ENCODE measurements at places on chromosomes 12 and 14.

- peak; percentile 71 for DNase-seq
These were observed 76.3 kb upstream of the FUT8 start for GRCh38 chr14:65336191-65336591.

DNA sequence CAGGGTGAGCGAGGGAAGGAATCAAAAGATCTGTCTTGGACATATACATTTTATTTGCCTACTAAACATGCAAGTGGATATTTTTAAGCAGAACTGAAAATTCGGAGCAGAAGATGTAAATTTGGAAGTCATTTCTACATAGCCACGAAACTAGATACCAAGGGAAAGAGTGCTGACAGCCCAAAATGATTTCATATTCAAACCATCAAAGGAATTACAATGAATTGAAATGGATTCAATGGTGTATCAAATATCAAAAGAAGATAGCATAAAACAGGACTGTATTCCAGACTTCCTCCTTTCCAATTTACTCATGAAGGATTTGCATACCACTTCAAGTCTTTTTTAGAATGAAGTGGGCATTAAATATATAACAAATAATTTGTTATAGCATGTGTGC lies 313.5 kb upstream of the KITLG start:
- DNase-seq: no peak

GRCh38 chr14:23633160-23633701 lies 2.9 kb upstream of the DHRS2 start:
- no peak for DNase-seq

DNA sequence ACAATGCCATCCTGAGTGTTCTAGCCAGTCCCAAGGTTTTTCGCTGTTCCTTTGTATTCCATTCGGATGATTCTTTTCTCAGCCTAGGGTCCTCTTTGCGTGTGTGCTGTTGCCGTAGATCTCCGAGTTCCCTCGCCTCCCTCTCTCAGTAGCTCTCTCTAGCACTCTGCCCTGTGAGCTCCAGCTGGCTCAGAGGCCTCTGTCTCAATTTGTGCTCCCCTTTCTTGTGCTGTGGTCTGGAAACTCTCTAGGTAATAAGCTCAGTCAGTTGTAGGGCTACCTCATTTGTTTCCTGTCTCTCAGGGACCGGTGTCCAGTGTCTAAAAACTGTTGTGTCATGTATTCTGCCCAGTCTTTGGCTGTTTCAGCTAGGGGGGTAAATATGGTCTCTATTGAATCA lies 179.3 kb downstream of the PCNX1 start:
- no peak for DNase-seq

DNA sequence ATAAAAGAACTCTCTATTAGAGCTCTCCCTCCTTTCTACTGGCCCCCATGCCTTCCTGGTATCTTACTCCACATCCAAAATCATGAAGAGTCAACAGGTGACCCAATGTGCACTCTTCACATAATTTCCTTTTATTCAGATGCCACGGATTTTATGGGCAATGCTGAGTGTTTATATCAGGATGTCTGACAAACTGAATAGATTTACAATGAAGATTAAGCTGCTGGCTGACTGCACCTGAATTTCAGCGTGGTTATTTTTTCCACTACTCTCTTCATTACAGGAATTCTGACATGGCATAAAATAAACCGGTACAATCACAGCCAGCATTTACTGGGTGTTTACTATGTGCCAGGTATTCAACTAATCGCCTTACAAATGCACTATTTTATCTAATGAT lies 29.4 kb upstream of the CERS5 start:
- DNase-seq: no peak

GRCh38 chr12:111248236-111249017 lies 120.5 kb downstream of the PHETA1 start:
- DNase-seq: no peak

DNA sequence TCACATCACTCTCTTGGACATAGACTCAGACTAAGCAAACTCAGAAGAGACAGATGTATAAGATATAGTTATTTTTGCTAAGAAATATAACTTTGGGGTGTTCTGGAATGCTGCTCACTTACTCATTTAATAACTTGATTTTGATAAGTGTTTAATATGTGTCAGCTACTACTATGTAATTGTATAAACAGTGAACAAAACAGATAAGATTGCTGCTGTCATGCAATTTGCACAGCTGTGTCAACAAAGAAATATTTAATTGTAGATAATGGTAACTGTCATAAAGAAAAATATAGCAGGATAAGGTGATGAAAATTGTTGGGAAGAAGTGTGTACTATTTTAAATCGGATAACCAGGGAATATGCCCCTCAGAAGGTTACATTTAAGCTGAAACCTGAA lies 84.1 kb upstream of the ZDHHC17 start:
- no peak for DNase-seq

DNA sequence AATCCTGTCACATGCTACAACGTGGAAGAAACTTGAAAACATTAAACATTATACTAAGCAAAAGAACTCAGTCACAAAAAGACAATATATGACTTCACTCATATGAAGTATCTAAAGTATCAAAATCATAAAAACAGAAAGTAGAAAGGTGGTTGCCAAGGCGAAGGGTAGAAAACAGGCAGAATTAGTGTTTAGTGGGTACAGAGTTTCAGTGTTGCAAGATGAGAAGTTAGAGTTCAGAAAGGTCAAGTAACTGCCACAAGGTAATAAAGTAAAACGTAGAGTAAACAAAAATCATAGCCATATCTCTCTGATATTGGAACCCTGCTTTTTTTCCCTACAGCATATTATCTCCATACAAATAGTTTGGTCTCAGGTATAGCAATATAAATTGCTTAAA lies 223.8 kb upstream of the FSCB start:
- DNase-seq: no peak

- no peak for DNase-seq
These were observed 111.1 kb downstream of the DIP2B start for GRCh38 chr12:50615907-50616296.

GRCh38 chr12:55074806-55075205 lies 51.4 kb upstream of the OR9K2 start:
- DNase-seq: no peak

- no peak for DNase-seq
These were observed 1327.5 kb upstream of the FLRT2 start for GRCh38 chr14:84202486-84202885.

DNA sequence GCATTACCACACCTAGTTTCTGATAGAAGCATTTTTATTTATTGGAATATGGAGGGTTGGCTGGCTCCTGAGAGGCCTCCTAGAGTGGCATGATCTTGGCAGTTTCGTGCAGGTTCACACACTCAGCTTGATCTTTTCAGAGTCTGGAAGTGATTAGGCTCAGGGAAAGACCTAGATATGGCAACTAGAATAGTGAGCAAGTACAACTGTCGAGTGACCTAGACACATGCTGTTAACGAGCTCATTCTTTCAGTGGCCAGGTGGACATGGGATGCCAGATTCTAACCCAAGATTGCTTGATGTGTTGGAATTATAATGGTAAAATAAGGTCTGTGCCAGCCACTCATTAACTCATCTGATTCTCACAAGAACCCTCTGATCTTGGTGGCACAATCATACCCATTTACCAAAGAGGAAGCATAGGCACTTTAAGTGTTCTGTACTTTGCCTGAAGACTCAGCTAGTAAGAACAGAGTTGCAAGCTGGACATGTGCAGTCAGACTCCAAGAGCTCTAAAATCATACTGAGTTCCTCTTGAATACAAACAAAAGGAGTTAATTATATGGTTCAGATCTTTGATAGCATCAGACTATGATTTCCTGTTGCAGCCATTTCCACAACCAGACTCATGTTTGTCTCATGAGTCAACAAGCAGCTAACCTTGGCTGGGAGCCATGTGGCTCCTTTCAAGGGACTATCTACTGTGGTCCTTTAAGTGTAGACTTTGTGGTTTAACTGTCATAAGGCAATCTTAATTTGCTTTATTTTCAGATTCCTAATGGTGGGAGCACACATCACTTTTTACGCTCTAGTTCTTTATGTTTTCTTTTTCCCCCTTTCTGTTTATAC lies 144.2 kb downstream of the PLEKHA5 start:
- DNase-seq: peak; percentile 52

GRCh38 chr14:69090187-69090789 lies 62.6 kb downstream of the DCAF5 start:
- DNase-seq: peak; percentile 35

- DNase-seq: peak; percentile 31
These were observed 1.1 kb downstream of the SAV1 start for GRCh38 chr14:50666772-50667683.

GRCh38 chr12:116996621-116997020 lies 85.9 kb downstream of the FBXW8 start:
- DNase-seq: no peak

- DNase-seq: no peak
These were observed 15.2 kb downstream of the PDE6H start for GRCh38 chr12:14988035-14988434.

DNA sequence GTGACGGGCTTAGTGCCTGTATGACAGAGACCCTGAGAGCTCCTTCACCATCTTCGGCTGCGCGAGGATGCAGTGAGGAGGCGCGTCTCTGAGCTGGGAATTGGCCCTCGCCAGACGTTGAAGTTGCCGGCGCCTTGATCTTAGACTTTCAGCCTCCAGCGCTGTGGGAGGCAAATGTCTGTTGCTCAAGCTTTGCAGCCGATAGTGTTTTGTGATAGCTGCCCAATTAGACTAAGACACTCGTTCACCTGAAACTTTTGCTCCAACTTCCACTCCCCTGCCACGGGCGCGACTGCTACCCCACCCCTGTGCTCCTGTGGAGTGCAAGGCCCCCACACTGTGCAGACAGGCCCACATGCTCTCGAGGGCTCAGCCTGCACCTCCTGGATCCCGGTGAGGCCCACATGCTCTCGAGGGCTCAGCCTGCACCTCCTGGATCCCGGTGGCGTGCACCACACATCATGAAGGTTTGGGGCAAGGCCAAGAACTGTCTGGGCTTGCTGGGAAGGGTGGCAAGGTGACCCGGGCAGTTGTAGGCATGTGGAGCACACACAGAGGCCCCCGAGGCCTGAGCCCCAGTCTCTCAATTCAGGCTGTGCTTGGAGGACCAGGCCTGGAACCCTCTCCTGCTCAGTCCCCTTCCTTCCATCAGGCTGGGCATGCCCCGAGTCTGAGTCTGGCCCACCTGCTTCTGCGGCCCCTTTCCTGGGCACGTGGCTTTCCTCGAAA lies 324.6 kb downstream of the TMEM121 start:
- DNase-seq: no peak

GRCh38 chr14:63642656-63643382 lies 1.1 kb upstream of the WDR89 start:
- no peak for DNase-seq

DNA sequence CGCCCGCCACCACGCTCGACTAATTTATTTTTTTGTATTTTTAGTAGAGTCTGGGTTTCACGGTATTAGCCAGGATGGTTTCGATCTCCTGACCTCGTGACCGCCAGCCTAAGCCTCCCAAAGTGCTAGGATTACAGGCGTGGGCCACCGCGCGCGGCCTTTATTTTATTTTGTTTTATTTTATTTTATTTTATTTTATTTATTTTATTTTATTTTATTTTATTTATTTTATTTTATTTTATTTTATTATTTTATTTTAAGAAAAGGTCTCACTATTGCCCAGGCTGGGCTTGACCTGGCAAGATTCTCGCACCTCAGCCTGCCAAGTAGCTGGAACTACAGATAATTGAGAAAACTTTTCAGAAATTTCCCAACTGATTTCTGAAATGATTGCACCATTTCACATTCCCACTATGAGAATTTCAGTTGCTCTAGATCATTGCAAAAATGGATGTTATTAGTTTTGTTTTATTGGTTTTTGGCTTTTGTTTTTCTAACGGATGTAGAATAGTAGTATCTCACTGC lies 358.3 kb downstream of the SLC6A15 start:
- no peak for DNase-seq
